ENCODE measurements at places on chromosomes 11 and 22. TPM values are rescaled to one million over a fixed set of nuclear protein-coding genes. Genes with fewer than 3 reads are reported as not detected.

GRCh38 chr11:28338371-28338770 is 230.2 kb downstream of the METTL15 start:
- DNase-seq, result no peak

The RFPL2 gene
- total RNA-seq, result not detected

- DNase-seq, result no peak
Observed at GRCh38 chr22:49532869-49533802, 294.5 kb downstream of the BRD1 start.

GRCh38 chr22:22772396-22772795 is 115.2 kb upstream of the IGLL5 start:
- DNase-seq, result no peak

GRCh38 chr22:30490399-30490798 is 15.1 kb downstream of the SEC14L4 start:
- no peak for DNase-seq

DNA sequence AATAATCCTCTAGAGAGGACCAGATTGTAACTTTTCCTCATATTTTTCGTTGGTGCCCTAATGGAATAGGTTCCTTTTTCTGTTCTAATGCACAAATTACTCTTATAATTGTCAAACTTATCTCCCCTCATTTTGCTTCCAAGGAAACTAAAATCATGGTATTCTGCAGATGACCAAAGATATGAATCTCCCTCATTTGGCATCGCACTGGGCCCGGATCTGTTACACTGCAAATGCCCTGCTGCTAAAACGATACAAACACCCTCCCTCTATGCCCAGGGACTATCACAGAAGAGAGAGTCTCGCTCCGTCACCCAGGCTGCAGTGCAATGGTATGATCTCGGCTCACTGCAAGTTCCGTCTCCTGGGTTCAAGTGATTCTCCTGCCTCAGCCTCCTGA is 7.6 kb downstream of the KLHDC7B start:
- DNase-seq, result no peak

GRCh38 chr11:31366795-31367194 is 2.7 kb downstream of the DCDC1 start:
- DNase-seq, result no peak

GRCh38 chr11:128937480-128937879 is 5.2 kb downstream of the TP53AIP1 start:
- no peak for DNase-seq

The KCNK7 gene
- total RNA-seq, result 0.69 TPM

DNA sequence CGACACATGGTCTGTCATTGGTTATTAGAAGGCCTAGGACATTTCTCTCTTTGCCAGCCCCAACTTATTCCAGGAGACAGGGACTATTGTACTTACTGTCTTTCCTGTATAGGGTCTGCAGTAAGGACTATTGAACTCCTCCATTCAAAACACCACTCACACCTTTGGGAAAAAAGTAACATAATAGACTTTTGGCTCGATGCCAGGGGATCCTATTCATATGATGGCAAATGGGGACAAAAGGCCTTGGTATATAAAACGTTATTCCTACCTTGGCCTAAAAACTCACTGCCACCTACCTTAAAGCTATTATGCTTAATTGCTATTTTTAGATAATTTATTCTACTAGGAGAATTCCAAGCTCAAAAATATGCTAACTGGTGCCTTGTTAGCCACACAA is 6.3 kb upstream of the NDUFC2 start:
- DNase-seq, result no peak

DNA sequence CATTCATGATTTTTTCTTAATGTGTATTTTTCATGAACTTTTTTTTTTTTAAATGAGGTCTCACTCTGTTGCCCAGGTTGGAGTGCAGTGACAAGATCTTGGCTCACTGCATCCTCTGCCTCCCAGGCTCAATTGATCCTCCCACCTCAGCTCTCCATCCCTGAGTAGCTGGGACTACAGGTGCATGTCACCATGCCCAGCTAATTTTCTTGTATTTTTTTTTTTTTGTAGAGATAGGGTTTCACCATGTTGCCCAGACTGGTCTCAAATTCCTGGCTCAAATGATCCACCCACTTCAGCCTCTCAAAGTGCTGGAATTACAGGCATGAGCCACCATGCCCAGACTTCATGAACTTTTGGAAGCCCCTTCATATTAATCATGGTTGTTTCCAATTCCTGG is 49.7 kb downstream of the ADAMTS15 start:
- DNase-seq, result no peak

GRCh38 chr22:29912605-29913398 is 29.8 kb downstream of the MTMR3 start:
- peak; percentile 81 for DNase-seq

The CRYBB1 gene
- total RNA-seq, result not detected

- DNase-seq, result no peak
Observed at GRCh38 chr11:47607380-47607779, 13.2 kb upstream of the C1QTNF4 start.

DNA sequence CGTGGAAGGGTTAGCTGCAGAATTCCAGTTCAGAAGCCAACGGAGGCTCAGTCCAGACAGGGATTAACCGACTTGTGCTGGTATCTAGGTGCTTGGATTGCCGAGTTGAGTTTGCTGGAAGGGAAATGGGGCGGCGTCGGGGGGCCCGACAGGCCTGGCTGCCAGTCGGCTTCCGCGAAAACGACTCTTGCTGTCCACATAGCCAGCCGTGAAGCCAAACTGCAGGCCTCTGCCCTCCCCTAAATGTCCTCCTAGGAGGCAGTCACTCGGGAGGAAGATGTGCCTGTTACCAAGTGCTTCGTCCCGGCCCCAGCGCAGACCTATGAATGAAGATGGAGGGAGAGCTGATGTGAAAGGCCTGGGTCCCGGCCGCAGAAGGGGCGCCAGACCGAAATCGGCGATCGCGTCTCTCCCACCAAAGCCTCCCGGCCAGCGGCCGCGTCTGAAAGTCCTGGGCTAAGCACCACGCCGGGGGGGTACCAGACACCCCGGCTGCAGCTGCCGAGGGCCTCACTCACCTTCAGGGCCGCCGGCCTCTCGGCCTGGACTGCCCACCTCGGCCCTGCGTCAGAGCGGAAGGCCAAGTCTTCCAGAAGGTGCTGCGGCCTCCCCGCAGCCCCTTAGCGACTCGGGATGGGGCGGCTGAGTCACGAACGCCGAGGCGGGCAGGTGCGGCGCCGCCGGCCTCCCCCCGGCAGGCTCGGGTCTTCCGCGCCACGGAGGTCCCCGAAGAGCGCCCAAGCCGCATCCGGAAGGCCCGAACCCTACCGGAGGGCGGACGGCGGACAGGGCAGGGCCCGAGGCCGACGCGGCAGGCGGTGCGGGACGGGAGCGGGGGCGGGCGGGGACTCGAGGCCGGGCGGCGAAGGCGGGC is 7.5 kb downstream of the DPAGT1 start:
- DNase-seq, result peak; percentile 39

DNA sequence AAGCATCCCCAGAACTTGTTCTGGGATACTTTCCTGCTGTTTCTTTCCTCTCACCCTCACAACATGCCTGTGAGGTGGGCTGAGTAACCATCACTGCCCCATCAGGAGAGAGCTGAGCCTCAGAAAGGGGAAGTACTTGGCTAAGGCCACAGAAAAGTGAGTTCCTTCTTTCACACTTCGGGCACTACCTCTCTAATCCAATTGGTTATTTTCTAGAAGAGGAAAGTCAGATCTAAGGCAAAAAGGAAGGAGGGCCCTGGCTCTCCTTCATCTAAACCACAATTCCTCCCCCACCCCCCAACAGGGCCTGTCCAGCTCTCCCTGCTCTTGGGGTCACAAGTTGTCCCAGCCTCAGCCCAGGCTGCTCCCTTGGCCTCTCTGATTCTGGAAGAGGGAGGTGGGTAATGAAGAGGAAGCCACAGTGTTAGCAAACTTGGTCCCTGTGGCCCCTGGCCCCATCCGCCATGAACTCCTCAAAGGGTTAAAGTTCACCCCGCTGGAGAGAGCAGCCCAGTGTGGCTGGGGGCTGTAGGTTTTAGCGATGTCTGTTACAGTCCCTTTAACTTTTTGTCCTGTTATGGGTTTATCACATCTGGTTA is 34.0 kb downstream of the SLC22A12 start:
- DNase-seq, result no peak

The C11orf21 gene
- total RNA-seq, result not detected

The FAM111B gene
- 26.7 TPM for total RNA-seq

The IGSF22 gene
- total RNA-seq, result 0.12 TPM

GRCh38 chr11:24457985-24458384 is 38.9 kb upstream of the LUZP2 start:
- DNase-seq, result peak; percentile 5

The ANGPTL5 gene
- not detected for total RNA-seq

DNA sequence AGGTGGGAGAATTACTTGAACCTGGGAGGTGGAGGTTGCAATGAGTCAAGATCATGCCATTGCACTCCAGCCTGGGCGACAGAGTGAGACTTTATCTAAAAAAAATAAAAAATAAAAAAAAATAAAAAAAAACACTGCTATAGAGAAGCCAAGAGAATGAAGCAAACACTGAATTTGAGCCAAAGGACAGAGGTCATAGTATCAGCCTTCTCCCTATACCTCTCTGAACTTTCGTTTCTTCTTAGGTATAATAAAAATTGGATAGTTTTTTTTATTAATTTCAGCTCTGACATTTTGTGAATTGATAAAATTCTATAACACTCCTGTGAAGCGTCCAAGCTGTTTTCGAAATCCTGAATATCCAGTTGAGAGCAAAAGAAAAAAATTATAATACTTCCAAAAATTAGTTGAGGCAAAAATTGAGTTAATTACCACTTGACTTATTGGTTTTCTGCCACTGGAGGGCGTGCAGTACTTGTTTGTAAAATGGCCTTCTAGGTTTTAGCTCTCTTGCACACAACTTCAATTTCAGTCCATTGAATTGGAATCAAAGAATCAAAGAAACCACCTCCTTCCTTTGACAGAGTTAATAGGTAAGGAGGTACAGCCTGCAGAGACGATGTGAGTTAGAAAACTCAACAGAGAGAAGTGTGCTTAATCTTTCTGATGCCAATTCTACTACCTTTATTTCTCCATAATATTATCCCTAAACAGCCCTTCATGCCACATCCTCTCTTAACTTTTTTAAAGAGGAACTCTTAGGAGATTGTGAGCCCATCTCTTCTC is 143.2 kb downstream of the BBOX1 start:
- DNase-seq, result peak; percentile 71

DNA sequence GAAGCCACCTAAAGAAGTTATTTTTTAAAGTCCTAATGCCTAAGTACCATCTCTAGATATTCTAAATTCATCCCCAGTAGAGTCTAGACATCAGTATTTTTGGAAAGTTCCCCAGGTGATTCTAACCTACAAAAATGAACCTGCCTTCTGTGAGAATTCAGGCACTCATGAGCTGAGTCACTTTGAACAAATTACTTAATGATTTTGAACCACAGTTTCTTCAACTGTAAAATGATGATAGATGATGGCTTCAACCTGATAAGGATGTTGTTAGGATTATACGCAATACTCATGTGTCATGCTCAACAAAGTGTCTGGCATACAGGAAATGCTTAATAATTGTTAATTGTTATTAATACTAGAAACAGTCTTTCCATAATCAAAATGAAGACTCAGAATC is 82.8 kb upstream of the OR5AK2 start:
- DNase-seq, result peak; percentile 59

DNA sequence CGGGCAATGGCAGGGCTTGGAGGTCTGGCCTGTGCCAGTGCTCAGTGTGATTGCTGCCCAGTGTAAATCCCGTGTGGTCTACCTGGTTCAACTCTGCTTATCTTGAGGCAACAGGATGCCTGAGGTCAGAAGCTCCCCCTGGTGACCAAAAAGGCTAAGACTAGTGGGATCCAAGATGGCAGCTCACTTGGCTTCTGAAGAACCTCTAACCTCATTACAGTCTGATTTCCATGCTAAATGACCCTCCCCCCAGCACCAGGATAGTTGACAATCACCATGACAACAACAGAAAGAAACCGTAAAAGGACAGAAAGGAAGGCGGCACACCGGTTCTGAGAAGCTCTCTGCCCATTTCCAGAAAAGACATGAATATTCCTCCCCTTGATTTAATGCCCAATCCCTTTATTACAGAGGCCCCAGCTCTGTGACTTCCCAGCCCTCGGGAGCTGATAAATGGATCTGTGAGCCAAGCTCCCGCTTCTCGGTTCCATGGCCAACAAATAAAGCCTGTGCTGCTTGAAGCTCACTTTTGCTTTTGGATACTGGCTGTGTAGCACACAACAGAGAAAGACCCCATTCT is 398.4 kb downstream of the CTTN start:
- DNase-seq, result peak; percentile 20

DNA sequence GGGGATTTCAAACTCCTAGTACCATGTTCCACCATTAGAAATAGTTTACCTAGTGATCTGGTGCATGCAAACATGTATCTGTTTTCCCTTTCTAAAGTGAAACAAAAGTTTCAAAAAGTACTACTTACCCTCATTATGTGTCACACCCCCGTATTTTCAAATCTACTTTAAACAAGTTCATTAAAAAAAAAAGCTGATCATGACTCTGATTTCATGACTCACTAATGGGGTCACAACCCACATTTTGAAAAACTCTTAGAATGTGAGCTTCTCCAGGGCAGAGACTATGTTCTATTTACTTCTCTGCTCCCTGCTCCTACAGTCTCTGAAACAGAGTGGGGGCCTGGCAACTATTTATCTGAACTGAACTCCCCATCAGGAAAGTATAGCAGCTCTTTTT is 18.2 kb downstream of the CHRM1 start:
- DNase-seq, result no peak

The SYT13 gene
- not detected for total RNA-seq

DNA sequence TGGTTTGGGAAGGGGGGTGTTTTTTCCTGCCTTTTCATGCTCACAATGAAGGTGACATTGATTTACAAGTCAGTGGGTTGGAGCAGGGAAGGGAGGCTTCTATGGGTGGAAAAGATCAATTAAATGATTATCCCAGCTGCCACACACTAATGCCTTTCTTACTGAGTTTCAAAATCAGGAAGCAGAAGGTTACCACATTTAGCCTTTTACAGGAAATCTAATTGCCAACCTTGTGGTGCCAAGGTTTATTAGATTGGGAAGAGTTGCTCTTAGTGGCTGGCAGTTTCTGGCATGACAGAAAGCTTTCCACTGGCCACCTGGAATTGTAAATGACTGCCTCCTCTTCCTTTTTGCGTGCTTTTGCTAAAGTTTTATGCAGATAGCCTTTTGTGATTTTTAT is 98.7 kb downstream of the NAV2 start:
- DNase-seq, result no peak

All from PC-3 (cell line).